Activated CD4-positive, alpha-beta T cell treated with anti-CD3 and anti-CD28 coated beads, Interleukin-2, amount 10 ng/mL, durations not matched to agents 7 days and 5 days (primary cell): ENCODE measurements at places on chromosomes 1 and 21. TPM values are rescaled to one million over a fixed set of nuclear protein-coding genes. Genes with fewer than 3 reads are reported as not detected.

SPATA46 gene
- not detected for total RNA-seq

HSD3B1 gene
- not detected for total RNA-seq

GRCh38 chr1:18871401-18872070 lies 12.1 kb upstream of the TAS1R2 start:
- no peaks in the 10 kb centered on the region for H3K4me1 ChIP-seq
- no peak overlapping the region for H3K27ac ChIP-seq
- no peaks in the 10 kb centered on the region for H3K36me3 ChIP-seq
- no peak for DNase-seq
- no peak overlapping the region for H3K4me3 ChIP-seq
- H3K27me3 ChIP-seq: no peaks in the 10 kb centered on the region

- H3K4me1 ChIP-seq: no peaks in the 10 kb centered on the region
- peaks cover 2% of the 10 kb centered on the region for H3K27me3 ChIP-seq
- no peak for DNase-seq
- no peaks in the 10 kb centered on the region for H3K36me3 ChIP-seq
- no peak overlapping the region for H3K27ac ChIP-seq
- H3K4me3 ChIP-seq: no peak overlapping the region
These were observed 137.2 kb downstream of the LRIG2 start for GRCh38 chr1:113210248-113210647.

GRCh38 chr1:170790651-170791071 lies 126.7 kb downstream of the PRRX1 start:
- no peak overlapping the region for H3K27ac ChIP-seq
- peaks cover 5% of the 10 kb centered on the region for H3K27me3 ChIP-seq
- DNase-seq: no peak
- H3K36me3 ChIP-seq: no peaks in the 10 kb centered on the region
- no peak overlapping the region for H3K4me3 ChIP-seq
